ENCODE measurements at places on chromosomes 2 and 18.

- H3K27ac ChIP-seq = no peak overlapping the region
- H3K27me3 ChIP-seq = peaks cover 8% of the 10 kb centered on the region
- no peak overlapping the region for H3K4me3 ChIP-seq
- DNase-seq = no peak
Observed at GRCh38 chr2:128371648-128372345, 53.1 kb upstream of the HS6ST1 start.

- H3K27ac ChIP-seq = no peak overlapping the region
- H3K4me1 ChIP-seq = peaks cover 34% of the 10 kb centered on the region
- H3K36me3 ChIP-seq = peaks cover 7% of the 10 kb centered on the region
- H3K4me3 ChIP-seq = no peak overlapping the region
Observed at GRCh38 chr2:47266939-47267710, 112.0 kb upstream of the STPG4 start.

DNA sequence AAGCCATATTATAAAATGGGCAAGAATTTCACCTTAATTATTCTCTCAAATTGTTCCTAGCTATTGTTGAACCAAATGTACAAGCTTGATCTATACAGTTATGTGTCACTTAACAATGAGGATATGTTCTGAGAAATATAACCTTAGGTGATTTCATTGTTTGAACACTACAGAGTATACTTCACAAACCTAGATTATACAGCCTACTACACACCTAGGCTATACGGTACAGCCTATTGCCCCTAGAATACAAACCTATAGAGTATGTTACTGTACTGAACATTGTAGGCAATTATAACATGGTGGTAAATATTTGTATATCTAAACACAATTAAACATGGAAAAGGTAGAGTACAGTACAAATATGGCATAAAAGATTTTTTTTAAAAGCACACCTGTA is 42.9 kb upstream of the MMADHC start:
- H3K27me3 ChIP-seq = no peaks in the 10 kb centered on the region
- no peaks in the 10 kb centered on the region for H3K36me3 ChIP-seq
- DNase-seq = no peak

GRCh38 chr2:165003443-165004130 is 48.3 kb upstream of the SLC38A11 start:
- H3K36me3 ChIP-seq = no peaks in the 10 kb centered on the region
- no peak overlapping the region for H3K4me3 ChIP-seq
- DNase-seq = no peak
- no peaks in the 10 kb centered on the region for H3K27me3 ChIP-seq
- H3K27ac ChIP-seq = no peak overlapping the region

- H3K36me3 ChIP-seq = no peaks in the 10 kb centered on the region
- no peaks in the 10 kb centered on the region for H3K4me1 ChIP-seq
- H3K27me3 ChIP-seq = peaks cover 76% of the 10 kb centered on the region
Observed at GRCh38 chr2:230935130-230935430, 10.0 kb upstream of the GPR55 start.

GRCh38 chr2:111667542-111668273 is 216.3 kb downstream of the ANAPC1 start:
- H3K27ac ChIP-seq = peak overlapping the region; percentile 73
- H3K4me3 ChIP-seq = no peak overlapping the region
- peaks cover 6% of the 10 kb centered on the region for H3K36me3 ChIP-seq
- peaks cover 29% of the 10 kb centered on the region for H3K4me1 ChIP-seq
- no peaks in the 10 kb centered on the region for H3K27me3 ChIP-seq
